Activated CD8-positive, alpha-beta memory T cell treated with anti-CD3 and anti-CD28 coated beads, Interleukin-2, amount 50 U/mL, for 4 hours (primary cell): ENCODE measurements at places on chromosomes 4 and X.

GRCh38 chr4:15536552-15537499 is 67.1 kb downstream of the CC2D2A start:
- no peak for DNase-seq

DNA sequence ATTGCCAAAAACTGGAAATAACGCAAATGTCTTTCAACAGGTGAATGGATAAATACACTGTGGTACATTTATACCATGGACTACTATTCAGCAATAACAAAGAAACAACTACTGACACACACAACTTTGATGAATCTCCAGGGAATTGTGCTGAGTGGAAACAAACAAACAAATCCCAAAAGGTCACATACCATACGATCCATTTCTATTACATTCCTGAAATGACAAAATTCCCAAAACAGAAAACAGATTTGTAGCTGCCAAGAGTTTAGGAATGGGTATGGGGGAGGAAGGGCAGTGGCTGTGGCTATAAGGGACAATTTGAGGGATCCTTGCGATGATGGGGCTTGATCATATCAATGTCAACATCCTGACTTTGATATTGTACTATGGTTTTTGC is 2.5 kb downstream of the ZNF182 start:
- DNase-seq = no peak

DNA sequence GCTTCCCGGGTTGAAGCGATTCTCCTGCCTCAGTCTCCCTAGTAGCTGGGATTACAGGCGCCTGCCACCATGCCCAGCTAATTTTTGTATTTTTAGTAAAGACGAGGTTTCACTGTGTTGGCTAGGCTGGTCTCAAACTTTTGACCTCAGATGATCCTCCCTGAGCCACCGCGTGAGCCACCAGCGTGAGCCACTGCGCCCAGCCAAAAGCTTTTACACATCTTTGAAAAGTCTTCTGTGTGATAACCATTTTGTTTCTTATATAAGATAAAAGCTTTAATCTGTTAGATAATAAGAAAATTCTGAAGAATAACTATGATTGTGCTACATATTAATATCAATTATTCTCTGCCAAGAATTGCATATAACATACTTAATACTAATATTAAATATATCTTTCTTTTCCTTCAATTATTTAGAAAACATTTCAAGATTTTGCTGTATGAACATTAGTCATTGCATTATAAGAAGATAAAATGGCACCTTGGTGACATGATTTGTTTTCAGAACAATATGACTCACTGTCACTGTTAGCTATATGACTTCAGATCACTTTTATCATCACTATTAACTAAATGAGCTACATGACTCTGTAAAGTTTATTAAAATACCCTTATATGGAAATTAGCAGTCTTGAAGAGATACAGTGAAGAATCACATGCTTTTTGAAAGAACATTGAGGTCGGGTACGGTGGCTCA is 33.4 kb downstream of the RUFY3 start:
- no peak for DNase-seq

- DNase-seq = no peak
Measured at GRCh38 chrX:17703201-17703600, 34.1 kb upstream of the SCML1 start.

DNA sequence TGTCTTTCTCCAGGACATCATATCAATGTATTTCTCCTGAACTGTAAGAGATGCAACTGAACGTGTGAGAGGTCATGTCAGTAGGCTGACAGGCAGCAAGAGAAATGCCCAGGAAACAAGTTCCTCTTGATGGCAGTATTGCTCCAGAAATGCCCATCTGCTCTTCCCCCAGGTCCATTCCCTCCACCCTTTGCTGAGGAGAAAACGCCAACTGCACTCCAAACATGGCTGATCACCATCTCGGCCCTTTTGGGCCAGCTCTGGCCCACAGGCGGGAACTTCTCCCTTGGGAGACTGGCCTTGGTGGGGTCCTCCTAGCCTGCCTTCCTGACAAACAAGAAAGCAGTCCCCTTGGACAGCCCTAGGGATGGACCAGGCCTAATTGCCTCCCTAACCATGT is 276.5 kb upstream of the AGTR2 start:
- no peak for DNase-seq

- no peak for DNase-seq
Measured at GRCh38 chr4:76208005-76208765, 5.4 kb downstream of the SCARB2 start.

DNA sequence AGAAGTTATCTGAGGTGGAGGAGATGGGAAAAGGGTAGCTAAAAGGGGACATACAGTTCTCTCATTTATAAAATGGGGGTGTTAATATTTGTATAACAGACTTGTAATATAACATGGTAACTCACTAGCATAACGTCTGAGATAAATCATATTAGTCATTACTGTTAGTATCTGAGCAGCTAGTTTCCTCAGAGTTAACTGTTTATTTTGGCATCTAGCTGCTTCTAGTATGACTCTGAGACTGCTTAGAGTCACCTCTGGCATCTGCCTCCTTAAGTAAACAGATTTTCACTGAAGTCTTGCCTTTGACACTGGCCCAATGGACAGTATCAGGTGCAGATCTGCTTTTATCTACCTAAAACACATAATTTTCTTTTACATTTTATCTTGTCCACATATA is 58.1 kb downstream of the SLC30A9 start:
- no peak for DNase-seq

GRCh38 chrX:18617407-18617750 is 54.5 kb downstream of the RS1 start:
- no peak for DNase-seq

DNA sequence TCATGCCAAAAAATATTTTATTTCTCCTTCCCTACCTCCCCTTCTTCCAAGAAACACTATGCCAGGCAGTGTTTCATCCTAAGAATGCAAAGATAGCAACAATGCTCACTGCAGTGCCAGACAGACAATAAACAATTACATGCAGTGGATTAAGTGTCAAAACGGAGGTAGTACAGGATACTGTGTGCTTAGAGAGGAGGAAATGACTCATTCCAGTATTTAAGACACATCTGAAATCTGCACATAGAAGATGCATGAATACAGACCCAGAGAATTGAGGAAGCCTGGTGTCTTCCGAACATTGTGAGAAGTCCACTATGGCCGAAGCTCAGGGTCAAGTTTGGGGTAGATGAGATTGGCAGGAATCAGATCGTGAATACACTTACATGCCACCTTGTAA is 326.4 kb downstream of the PPP3CA start:
- no peak for DNase-seq

GRCh38 chr4:8855818-8856245 is 15.8 kb downstream of the HMX1 start:
- no peak for DNase-seq

DNA sequence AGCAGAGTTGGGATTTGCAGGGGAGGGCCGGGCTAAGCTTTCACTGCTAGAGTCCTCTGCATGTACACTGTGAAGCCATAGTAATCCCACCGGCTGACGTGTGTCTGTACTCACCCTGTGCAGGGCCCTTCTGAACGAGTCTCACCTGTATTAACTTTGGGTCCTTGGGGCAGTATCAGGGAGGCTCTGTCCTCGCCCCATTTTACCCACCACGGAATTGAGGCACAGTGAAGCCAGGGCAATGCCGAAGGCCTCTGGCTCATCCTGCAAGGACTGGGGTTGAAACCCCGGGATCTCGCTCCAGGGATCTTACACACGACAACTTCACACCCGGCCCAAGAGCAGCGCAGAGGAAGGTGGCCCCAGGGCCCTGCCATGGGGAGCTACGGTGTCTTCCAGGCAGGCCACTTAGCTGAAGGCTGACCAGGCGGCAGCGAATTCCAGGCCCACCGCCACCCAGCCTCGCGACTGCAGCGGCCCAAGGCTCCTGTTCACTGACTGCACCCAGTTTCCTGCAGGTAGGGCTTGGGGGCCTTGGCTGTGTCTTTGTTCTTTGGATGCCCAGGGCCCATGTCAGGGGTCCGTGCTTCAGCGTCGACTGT is 75.5 kb upstream of the ADRA2C start:
- no peak for DNase-seq

DNA sequence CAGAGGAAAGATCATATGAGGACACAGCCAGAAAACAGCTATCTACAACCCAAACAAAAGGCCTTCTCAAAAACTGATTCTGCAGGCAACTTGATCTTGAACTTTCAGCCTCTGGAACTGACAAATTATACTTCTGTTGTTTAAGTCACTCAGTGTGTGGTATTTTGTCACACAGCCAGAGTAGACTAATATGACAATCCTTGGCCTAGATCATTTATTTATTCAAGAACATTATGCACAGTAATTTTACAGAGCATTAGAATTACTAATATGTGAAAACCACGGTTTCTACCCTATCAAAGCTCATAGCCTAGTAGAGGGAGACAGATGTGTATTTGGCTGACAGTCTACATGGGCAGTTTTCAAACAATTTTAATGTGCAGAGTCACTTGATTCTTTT is 167.8 kb upstream of the PCDH18 start:
- DNase-seq = no peak

- DNase-seq = no peak
Measured at GRCh38 chr4:173343832-173344397, 9.8 kb upstream of the HMGB2 start.

GRCh38 chr4:34731070-34731469 is 1513.2 kb downstream of the ARAP2 start:
- DNase-seq = no peak

- DNase-seq = no peak
Measured at GRCh38 chr4:38328989-38329729, 334.8 kb upstream of the KLF3 start.

DNA sequence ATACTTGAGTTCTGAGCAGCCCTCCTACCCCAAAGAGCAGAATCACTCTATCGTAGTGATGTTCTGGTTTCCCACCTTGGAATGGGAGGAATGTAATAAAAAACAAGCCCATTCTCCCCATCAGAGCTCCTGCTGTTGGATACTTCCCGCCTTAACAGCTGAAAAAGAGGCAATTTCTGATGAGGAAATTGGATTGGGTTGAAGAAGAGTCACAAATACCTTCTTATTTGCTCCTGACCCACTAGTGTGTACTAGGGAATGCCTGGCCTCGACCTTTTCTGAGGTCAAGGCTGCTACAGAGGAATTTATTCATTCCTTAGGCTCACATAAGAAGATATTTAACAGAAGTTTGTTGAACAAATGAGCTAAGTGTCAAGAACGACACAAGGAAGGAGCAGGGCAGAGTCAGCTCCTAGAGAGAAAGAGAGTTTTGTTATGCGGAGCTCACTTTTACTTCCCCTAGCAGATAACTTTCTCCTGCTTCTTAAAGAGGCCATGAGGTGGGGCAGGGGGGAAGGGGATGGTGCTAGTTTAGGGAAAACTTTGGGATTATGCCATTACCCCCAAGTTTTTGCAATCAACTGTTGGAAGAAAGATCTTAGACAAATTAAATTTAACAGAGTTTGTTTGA is 273.8 kb upstream of the CLNK start:
- no peak for DNase-seq

DNA sequence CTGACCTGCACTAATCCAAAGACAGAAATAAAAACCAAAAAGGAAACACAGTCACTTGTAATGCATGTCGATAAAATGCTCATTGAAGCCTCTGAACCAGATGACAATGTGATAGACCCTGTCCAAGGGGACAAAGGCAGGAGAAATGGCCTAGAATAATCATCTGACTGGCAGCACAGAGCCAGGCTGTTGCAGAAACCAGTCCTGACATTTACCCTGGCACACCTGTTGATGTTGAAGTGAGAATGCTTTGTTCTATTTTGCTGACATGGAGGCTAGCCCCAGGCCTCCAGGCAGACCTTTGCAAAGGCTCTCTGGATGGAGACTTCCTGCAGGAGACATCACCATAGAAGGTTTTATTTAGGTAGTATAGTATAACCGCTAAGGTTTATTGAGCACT is 41.0 kb downstream of the TFDP3 start:
- DNase-seq = no peak

- DNase-seq = no peak
Measured at GRCh38 chr4:112848911-112849310, 200.5 kb upstream of the ANK2 start.

GRCh38 chr4:104728380-104729122 is 233.9 kb upstream of the CXXC4 start:
- DNase-seq = no peak

DNA sequence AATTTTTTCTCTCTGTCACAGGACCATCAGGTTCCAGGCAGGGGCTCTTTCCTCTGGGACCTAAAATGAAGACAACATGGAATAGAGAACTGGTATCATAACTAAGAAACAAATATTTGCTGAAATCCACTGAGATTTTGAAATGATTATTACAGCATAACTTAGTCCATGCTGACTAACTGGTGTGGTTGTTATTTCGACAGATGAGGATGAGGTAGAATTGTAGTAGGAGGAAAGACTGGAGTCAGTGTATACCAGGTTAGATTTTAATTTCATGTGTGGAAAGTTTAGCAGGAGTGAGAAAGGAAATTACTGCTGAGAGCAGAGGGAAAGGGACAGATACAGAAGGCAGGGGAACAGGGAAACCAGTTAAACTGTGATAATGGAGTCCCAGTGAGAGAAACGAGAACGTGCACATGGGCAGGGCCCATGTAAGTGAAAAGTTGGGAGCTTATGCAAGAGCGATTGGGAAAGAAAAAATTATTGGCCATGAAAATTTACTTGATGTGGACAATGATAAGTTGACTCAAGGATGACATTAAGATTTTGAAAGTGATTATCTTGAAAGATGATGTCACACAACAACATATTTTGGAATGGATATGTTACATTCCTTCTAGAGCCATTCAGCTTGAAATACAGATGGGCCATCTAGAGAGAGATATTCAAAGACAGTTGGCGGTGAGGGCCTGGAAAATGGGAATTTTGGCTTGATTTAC is 98.7 kb upstream of the DDIT4L start:
- no peak for DNase-seq

GRCh38 chr4:122710434-122711308 is 21.8 kb upstream of the BBS12 start:
- no peak for DNase-seq

DNA sequence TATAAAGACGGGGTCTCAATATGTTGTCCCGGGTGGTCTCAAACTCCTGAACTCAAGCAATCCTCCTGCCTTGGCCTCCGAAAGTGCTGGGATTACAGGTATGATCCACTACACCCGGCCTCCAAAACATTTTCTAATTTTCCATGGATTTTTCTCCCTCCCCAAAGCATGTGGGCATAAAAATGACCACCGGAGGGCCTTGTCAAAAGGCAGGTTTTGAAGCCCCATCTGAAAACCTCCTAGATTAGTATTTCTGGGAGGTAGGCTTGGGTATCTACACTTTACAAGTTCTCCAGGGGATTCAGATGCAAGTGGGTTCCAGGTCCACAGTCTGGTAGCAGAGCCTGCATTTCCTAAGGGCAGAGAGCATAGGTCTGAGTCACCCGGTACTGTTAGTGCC is 1.4 kb upstream of the GPR173 start:
- DNase-seq = no peak

DNA sequence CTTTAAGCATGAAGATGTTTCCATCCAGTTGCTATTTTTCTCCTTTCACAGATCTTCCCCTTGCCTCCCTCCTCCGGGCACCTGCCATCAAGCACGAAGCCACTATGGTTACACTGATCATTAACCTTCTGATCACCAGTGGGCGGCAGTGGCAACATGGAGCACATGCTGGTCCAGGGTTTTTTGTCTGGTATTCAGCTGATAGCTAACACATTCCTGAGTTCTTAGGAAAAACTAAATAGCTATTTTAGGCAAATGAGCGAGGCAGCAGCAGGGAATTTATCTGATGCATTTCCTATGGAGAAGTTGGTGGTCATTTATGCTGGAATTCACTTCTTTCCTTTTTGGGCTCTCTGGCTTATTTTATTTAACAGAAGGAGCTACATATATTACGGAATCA is 22.9 kb downstream of the SHISA3 start:
- no peak for DNase-seq
